Posterior cingulate gyrus (tissue), 11 donors: ENCODE measurements at places on chromosomes 5 and 9.

GRCh38 chr9:7567687-7568086, 231.9 kb downstream of the DMAC1 start:
- no peak for DNase-seq

- no peak for DNase-seq
These were observed 241.1 kb downstream of the TLR4 start for GRCh38 chr9:117945286-117945685.

- DNase-seq = peak; percentile 85
These were observed at the start of gene SQSTM1 for GRCh38 chr5:179820483-179821297. TSS of gene SQSTM1 (plus strand) at chr5:179820905. CDS start at chr5:179820937, 32 bp downstream.

GRCh38 chr9:117704597-117704996, 394 bp downstream of the TLR4 start:
- DNase-seq = no peak

DNA sequence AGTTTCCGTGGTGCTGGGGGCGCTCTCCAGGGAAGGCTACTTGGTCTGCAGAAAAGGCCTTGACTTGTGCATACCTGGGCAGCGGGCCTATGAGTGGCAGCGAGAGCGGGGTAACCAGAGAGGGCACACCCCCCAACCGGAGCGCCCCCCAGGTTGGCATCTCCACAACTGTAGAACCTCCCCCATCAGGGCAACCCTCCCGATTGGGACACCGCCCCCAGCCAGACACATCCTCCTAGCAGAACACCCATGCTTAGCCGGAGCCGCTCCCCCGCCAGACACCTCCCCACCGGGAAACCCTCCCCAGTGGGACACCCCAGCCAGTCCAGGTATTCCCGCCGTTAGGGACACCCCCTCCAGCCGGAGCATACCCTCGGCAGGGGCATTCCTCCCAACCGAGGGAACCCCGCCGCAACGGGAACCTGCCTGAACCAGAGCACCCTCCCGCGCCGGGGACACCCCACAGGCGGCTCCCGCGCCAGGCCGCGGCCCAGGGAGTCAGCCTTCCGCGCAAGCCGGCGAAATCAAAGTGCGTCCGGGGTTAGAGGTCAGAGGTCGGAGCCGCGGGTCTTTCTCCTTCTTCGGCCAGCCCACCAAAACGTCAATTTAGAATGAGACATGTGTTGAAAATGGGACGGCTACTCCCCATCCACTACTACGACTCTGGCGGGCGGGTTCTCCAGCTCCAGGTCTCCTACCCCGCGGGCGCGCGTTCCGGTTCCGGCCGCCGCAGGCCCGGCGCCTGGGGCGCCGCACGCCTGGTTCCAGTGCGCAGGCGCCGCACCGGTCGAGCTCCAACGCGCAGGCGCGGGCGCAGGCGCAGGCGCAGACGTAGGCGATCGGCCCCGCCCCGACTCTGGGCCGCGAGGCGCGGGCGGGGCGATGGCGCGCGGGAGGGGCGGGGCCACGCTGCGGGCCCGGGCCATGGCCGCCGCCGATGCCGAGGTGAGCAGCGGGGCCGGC, at the start of gene EHMT1:
Gene EHMT1 (plus strand): TSS at position 901 of the 963 bp plus-strand sequence. CDS start 24 bp downstream, at position 925.
- peak; percentile 85 for DNase-seq

GRCh38 chr5:146474065-146474464, 26.9 kb downstream of the TCERG1 start:
- DNase-seq = no peak

GRCh38 chr9:13705373-13705772, 425.9 kb upstream of the MPDZ start:
- no peak for DNase-seq

- DNase-seq = no peak
These were observed 171.8 kb upstream of the RAI14 start for GRCh38 chr5:34484216-34484920.

- no peak for DNase-seq
These were observed 16.5 kb downstream of the GAPT start for GRCh38 chr5:58507715-58508114.

DNA sequence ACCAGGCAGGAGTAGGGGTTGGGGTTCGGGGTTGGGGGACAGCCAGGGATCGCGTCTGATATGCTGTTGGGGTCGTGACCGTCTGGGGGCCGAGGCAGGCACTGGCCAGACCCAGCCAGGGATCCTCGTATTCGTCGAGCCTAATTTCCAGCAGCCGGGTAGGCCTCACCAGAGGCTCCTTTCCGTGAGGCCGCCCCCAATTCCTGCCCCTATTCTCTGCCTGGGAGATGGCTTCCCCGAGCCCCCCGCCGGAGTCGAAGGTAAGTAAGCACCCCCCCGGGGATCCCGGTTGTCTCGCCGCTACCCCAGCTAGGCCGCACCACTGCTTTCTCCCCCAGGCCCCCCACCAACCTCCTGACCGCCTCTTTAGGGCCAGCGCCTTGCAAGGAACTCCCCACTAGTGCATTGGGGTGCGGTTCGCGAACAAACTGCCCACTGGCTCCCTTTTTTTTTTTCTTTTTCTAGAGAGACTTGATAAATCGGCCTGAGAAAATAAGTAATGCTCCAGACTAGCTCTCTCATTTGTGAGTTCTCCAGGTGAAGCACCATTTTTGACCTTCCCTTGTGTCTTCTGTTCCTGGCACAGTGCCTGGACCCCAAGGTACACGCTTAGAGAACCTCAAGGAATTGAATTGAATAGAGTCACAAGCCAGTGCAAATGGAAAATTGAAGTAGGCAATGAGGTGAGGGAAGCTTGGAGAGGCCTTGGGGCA, 435 bp downstream of the ZNF189 start:
- DNase-seq = no peak

DNA sequence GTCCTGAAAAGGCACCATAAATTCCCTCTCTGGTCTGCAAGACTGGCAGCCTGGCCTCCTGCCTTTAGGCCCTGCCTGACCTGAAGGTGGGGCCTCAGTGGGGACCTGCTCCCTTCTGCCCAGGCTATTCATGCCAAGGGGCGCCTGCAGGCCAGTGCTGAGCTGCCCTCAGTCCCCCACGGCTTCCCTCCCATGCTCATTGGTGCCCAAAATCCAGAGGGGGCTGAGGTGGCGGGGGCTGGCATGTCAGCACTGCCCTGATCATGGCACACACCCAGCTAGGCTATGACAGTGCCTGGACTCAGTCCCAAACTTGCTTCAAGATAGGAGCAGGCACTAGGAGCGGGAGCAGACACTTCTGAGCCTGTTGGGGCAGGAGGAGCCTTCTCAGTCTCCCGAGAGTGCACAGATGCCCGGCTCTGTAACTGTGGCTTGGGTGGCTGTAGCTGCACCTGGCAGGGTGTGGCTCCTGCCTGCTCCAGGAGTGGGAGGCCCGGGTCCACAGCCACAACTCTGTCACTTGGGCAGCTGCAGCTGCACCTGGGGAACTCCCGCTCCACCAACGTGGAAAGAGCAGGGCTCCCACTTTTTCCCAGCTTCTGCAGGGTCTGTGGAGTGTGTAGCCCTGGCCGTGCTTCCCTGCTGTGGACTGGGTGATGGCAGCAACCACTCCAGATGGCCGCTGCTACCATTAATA, 49.0 kb downstream of the NDUFAF2 start:
- no peak for DNase-seq

GRCh38 chr5:168770036-168770498, 190.9 kb upstream of the PANK3 start:
- DNase-seq = peak; percentile 41

DNA sequence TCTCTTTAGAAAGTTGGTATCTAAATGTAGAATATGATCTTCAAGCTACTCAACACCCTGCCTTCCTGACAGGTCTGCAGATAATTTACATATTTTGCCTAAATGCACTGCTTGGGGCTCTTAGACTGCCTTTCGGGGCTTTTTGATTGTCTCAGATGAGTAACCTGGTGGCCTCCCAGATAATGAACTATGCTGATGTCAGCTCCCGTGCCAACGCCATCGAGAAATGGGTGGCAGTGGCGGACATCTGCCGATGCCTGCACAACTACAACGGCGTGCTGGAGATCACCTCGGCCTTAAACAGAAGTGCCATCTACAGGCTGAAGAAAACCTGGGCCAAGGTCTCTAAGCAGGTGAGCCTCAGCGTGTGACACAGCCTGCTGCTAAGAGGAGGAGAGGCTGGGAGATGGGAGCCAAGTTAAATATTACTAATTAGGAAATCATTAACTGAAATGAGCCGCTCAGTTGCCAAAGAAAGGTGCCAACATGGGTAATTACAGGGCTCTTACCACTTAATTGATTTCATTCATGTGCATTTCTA, 20.8 kb upstream of the CKMT2 start:
- DNase-seq = no peak

DNA sequence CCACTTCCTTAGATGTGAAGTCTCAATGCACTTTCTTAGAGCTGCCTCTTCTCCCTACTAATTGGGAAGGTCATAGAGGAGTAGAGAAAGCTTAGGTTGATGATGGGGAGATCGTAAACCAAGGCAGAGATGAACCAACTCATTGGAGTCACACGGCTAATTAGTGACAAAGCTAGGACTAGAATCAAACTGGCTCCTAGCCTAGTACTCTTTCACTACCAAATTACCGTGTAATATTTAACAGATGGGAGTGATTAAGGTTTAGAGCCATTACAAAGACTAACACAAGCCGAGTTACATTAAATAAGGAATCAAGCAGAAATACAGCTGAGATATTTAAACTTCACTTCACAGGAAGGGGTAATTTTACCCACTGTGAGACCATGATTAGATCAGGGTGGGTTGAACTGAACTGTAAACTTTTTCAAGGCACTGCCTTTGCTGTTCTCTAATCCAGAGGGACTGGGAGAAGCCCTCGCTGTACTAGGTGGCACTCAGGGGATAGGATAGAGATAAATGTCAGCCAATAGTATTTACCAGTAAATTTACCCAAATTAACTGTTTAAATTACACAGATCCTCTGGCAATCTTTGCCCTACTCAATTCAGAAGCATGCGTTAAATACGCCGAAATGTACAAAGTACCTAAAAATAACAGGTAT, 166.4 kb upstream of the PIK3R1 start:
- DNase-seq = no peak

GRCh38 chr5:110880413-110880812, 141.6 kb downstream of the SLC25A46 start:
- no peak for DNase-seq

DNA sequence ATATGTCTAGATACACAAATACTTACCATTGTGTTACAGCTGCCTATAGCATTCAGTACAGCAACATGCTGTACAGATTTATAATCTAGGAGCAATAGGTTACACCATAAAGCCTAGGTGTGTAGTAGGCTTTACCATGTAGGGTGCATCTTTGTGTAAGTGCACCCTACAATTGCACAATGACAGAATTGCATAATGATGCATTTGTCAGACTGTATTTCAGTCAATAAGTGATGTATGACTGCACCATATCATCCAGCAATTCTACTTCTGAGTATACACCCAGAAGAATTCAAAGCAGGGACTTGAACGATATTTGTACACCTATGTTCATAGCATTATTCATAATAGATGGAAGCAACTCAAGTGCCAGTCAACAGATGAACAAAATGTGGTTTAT, 100.4 kb upstream of the SLC44A1 start:
- no peak for DNase-seq

DNA sequence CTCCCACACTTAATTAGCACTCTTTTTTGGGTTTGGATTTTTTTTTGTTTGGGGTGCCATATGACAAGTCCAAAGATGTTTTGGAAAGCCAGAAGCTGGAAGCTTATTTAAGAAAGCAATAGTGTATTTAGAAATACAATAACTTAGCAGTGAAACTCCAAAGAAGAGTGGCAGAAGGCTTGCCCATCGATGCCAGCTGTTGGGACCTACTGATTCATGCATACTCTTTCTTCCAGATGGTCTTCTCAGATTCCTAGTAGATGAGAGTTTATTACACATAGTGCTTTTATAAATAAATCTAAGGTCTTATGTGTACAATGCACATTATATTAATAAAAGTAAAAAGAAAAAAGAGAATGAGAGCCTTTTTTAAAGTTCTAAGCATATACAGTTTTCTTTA, 374.6 kb downstream of the OSTF1 start:
- no peak for DNase-seq

- no peak for DNase-seq
These were observed 55.9 kb upstream of the STXBP1 start for GRCh38 chr9:127555840-127556820.

- no peak for DNase-seq
These were observed 22.4 kb downstream of the IFNW1 start for GRCh38 chr9:21119093-21119770.

DNA sequence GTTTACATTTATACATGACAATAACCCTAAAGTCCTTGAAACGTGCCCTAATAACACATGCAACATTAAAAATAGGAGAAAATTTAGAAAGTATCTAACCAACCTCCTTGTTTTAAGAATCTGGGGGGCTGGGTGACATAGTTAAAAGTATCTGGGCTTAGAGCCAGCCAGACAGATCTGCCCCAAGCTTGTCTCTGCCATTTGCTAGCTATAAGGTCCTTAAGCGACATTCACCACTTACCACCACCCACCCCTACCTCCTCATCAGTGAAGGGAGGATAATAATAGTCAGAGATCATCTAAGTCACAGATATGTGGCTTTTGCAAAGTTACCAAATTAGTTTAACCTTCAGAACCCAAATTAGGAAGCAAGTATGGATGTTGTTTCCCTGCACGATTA, 33.8 kb upstream of the CAST start:
- DNase-seq = no peak

DNA sequence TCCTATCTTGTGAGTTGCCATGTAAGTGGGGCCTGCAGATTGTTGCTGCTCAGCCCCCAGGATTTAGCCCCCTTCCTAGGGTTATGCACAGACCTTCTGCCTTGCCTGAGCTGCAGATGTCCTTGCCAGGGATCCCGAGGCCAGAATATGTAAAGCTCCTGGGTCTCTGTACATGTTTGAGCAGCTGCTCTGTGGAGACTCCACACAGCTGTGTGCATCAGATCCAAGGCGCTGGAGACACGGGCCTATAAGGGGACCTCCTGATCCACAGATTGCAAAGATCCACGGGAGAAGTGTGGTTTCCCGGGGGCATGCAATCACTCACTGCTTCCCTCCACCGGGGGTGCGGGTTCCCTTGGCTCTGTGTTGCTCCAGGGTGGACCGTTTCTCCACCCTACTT, 28.9 kb downstream of the TAF11L14 start:
- DNase-seq = no peak

DNA sequence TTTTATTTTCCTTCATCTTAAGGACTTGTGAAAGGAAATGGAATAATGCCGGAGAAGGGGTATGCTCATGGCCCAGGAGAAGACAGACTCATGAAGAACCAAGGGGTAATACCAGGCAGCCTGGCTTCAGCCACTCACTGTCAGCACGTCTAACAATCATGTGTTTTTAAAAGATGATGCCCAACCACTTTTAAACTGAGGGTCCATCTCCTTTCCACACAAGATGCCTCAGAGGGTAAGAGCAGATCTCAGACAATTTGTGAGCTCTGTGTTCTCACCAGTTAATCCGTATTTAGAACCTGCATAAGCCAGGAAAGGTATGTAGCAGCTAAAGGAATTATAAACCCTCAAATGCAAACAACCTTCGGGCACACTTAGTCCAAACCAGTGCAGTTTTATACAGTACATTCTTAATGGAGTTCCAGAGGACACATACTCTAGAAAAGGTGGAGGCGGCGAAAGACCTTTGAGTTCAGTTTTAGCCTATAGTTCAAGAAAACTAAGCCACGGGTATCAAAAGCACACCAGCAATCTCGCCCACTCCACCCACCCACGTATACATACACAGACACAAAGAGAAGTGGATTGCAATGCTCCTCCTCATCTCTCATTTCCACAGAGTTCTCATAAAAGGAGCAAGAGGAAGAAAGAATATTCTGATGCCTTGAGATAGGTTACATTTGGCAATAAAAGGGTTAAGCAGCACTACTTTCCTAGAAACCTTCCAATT, 2.6 kb downstream of the DIAPH1 start:
- no peak for DNase-seq
